Gastrocnemius medialis (tissue), 4 donors: ENCODE measurements at places on chromosomes 12 and 14. TPM values are rescaled to one million over a fixed set of nuclear protein-coding genes. Genes with fewer than 3 reads are reported as not detected.

DNA sequence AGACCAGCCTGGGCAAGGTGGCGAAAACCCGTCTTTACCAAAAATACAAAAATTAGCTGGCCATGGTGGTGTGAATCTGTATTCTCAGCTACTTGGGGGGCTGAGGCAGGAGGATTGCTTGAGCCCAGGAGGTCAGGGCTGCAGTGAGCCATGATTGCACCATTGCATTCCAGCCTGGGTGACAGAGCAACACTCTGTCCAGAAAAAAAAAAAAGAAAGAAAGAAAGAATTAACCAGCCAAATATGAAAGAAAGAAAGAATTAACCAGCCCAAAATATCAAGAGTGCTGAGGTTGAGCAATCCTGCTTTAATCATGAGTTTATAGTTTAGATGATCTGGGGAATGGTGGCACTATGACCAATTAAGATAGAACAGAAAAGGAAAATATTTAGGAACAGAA is 3.5 kb upstream of the ACTN1 start:
- DNase-seq: no peak

Gene LMO3
- 1.9 TPM for total RNA-seq

DNA sequence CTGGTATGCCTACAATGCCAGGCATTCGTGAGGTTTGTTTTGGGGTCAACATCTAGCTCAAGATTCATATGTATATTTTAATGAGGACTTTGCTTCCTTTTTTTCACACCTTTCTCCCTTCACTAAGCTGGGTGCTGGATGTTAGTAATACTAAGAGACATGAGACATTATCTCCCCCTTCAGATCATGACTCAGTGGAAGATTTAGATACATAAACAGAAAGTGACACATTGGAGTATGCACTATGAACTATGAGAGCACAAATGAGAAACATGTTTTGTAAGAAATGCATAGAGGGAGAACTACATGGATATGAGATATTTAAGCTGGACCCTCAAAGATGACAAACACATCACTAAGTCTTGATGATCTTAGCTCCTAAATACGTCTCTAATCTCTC is 286.3 kb downstream of the RPAP3 start:
- no peak for DNase-seq

DNA sequence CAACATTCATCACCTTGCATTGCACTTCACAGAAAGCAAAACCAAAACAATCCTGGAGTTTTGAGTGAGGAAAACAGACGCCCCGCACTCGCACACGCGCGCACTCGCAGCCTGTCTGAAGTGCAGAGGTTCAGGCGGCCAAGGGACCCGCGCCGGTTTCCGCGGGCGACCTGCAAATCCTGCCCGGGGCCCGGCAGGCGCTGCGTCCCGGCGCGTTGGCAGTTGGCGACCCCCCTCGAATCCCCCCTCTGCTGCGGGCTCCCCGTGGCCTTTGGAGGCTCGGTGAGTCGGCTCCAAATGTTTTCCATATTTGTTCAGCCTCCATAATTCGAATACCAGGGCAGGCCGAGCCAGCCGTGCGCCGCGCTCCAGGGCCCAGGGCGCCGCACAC is at the start of gene SSPN:
SSPN (plus strand) TSS at position 324 of the 391 bp plus-strand sequence. CDS start 100 bp downstream, outside the sequence.
- DNase-seq: peak; percentile 68

GRCh38 chr12:46944088-46944487 is 118.3 kb upstream of the SLC38A4 start:
- DNase-seq: no peak

DNA sequence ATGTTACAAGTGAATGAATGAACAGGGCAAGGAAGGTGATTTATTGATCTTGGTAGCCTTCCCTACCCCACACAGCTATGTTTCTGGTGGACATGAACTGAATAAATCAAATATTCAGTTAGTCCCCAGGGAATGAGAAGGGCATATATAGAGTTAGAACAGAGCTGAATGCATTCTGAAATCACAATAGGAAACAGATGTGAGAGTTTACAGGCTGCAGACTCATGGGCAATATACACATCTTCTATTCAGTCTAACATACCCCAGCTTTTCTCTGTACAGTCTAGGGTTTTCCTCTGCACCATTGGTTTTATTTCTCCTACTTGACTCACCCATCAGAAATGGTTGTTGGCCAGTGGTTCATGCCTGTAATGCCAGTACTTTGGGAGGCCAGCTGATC is 7.3 kb upstream of the STX2 start:
- DNase-seq: no peak

Gene AKAP6
- total RNA-seq: 32.8 TPM

DNA sequence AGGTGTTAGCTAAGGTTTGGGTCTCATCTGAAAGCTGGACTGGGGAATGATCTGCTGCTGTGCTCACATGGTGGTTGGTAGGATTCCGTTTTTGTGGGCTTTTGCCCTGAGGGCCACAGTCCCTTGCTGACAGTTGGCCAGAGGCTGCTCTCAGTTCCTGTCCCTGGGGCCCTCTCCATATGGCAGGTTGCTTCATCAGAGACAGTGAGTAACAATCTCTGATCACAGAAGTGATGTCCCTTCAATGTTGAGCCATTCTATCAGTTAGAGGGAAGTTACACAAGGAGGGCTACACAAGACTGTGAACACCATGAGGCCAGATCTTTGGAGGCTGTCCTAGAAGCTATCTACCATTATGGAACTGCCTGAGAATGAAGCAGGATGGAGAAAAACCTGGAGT is 137.2 kb downstream of the AACS start:
- DNase-seq: no peak

- no peak for DNase-seq
These were observed 42.4 kb downstream of the FAM186A start for GRCh38 chr12:50353869-50354593.

DNA sequence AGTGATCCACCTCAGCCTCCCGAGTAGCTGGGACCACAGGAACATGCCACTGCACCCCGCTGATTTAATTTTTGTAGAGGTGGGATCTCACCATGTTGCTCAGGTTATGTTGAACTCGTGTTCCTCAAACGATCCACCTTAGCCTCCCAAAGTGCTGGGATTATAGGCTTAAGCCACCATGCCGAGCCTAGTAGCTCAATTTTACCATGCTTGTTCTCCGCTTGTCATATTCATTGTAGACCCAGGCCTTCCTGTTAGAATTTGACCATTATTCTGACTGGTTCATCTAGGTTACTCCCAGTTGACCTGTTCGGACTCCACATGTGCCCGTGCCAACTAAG is 24.7 kb downstream of the TMBIM6 start:
- DNase-seq: no peak

DNA sequence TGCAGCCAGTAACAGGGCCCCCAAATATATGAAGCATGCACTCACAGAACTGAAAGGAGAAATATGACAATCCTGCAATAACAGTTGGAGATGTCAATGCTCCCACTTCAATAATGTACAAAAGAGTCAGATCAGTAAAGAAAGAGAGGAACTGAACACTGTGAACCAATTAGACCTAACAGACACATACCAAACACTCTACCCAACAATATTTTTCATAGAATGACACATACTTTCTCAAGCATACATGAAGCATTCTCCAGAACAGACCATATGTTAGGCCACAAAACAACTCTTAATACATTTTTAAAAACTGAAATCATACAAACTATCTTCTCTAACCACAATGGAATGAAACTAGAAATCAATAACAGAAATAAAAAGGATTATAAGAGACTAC is 80.2 kb downstream of the ELK3 start:
- DNase-seq: no peak

Gene PDZRN4
- 0.17 TPM for total RNA-seq

Gene DLGAP5
- not detected for total RNA-seq

DNA sequence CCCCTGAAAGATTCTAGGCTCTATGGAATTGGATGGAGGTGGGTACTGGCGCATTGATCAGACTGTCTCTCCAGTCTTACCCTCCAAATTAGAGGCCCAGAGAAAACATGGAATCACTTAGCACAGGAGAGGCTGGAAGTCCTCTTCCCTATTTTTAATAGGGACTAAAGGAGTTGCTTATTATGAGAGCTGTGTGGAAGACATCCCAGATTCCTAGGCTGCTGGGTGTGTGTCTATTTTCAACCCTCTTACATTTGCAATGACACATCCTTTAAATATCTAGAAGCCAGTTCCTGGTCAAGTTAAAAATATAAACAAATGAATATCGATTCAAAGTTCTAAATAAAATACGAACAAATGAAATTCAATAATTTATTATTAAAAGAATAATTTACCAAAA is 58.3 kb upstream of the ARID2 start:
- DNase-seq: peak; percentile 33

DNA sequence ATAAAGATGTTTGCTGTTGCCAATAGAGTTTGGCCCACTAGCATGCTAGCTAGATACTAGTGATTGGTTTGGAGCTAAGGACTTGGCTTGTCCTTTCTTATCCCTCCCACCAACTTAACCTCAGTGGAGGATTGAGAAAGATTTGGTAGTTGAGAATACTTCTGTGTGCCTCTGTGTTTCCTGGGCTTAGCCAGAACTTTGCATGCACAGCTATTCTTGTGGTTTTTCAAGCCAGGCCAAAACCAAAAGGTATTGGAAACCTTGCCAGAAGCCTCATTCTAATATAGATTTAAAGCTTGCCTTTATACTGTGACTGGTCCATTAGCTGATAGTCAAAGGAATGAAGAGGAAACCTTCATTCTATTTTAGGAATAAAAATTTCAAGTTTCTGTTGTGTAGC is 188.5 kb downstream of the CCDC91 start:
- DNase-seq: no peak

- DNase-seq: no peak
These were observed 477.1 kb downstream of the FSCB start for GRCh38 chr14:44029933-44030332.

- DNase-seq: no peak
These were observed 18.0 kb downstream of the CLEC9A start for GRCh38 chr12:10048526-10048925.

DNA sequence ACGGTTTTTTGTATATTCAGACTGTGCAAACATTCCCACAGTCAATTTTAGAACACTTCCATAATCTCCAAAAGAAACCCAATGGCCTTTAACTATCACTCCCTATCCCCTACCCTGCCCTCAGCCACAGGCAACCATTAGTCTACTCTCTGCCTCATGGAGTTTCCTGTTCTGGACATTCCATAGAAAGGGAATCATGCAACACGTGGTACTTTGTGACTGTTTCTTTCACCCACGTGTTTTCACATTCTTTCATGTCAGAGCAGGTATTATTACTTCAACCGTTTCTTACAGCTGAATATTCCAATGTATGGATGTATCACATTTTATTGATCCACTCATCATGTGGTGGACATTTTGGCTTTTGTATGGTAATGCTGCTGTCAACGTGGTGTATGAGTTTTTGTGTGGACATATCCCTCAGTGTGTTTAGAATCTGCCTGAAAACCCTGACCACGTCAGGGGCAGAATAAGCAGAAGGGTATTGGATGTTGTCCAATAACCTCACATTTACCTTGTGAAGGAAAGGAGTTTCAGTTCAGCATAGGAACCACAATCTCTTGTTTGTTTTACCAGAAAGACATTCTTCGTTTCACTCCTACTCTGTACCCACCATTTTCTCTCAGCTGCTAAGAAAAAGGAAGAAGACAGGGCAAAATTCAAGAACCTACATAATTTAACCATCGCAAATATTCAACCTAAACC is 107.5 kb upstream of the DYRK2 start:
- DNase-seq: no peak

- DNase-seq: peak; percentile 89
These were observed 1.8 kb upstream of the BHLHE41 start for GRCh38 chr12:26126340-26127284.

- DNase-seq: no peak
These were observed 53.5 kb upstream of the PPP2R5C start for GRCh38 chr14:101707863-101708620.

GRCh38 chr14:31027847-31028246 is 1.7 kb upstream of the STRN3 start:
- no peak for DNase-seq

Gene ANG
- 6.3 TPM for total RNA-seq

Gene GLT8D2
- total RNA-seq: 0.87 TPM

Gene CD27
- total RNA-seq: not detected
